Caco-2 (cell line): ENCODE measurements at places on chromosomes 1 and 21.

- peak; percentile 63 for DNase-seq
These were observed 8.2 kb downstream of the IGSF9 start for GRCh38 chr1:159937054-159937750.

GRCh38 chr1:169321539-169321938 is 46.1 kb downstream of the NME7 start:
- DNase-seq = no peak

DNA sequence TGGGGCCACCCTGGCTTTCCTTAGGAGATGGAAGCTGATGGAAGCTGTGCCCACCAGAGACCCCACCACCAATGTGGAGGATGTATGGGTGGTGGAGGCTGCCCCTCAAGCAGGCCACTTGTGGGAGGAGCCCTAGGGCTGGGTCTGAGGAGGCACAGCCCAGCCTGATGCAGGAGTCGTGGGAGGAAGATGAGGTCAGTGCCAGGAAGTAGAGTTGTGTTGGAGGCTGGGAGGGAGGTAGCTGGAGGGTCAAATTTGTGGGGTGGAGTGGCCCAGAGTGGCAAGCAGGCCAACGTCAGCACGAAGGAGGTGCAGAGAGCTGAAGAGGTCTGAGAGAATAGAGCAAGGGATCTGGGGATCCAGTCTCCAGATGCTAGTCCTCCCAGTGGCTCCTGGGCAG is 119.0 kb upstream of the USP24 start:
- DNase-seq = no peak

DNA sequence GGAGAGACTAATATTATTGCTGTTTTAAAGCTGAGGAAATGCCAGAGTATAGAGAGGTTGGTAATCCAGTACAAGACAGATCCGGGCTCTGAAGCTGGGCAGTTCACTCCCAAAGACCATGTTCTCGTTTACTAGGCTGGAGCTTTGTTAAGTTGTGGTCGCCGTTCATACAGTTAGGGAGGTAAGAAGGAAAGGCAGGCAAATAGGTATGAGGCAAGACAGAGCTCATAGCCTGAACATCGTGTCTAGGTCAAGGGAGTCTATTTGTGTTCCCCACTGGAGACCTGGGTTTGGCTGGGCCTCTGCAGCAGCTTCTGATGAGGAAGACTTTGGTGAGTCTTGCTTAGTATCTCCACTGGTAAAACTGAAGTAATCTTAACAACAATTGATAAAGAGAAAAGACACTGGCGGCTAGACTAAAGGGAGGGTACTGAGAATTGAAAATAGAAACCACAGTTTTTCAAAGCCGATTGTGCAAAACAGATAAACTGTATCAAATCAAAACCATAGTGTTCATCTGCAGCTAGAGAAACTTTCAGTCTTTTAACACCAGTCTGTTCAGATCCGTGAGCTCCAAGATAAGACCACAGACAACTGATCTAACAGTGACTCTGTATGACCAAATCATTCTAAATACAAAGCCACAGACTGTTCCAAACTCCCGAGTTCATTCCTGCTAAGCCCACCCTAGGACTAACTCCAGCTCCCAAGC is 217.0 kb upstream of the FAM78B start:
- no peak for DNase-seq

- no peak for DNase-seq
These were observed 28.6 kb upstream of the LRRC3 start for GRCh38 chr21:44426663-44427191.

GRCh38 chr21:30271156-30271555 is 11.6 kb downstream of the KRTAP24-1 start:
- DNase-seq = no peak
